Upper lobe of right lung (tissue), 1 donor: ENCODE measurements at places on chromosomes 5 and 9. TPM values are rescaled to one million over a fixed set of nuclear protein-coding genes. Genes with fewer than 3 reads are reported as not detected.

The TEX53 gene
- total RNA-seq = not detected

The CA9 gene
- total RNA-seq = 0.55 TPM

The CORO2A gene
- total RNA-seq = 20.0 TPM

The SPAG8 gene
- total RNA-seq = 2.8 TPM

The AQP3 gene
- 352 TPM for total RNA-seq

The CNTRL gene
- 20.3 TPM for total RNA-seq

DNA sequence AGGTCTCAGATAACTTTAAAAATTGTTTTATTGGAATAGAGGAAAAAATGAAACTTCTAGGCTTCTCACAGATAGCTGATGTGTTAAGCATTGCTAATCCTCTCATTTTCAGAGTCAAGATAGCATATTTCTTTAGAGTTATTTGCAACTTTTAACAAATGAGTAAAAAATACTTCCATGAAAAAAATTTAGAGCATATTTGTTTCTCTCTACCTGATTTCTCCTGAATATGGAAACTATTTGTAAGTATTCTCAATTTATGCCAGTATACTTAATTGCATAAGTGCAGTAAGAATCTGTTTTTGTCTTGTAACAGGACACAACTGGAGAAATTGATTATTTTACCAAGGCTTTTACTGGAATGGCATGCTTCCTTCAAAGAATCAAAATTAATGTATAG, 3.6 kb upstream of the TRIM32 start:
- H3K27ac ChIP-seq = no peak overlapping the region
- DNase-seq = no peak
- no peak overlapping the region for H3K4me3 ChIP-seq

GRCh38 chr5:150190503-150190979, 679 bp downstream of the SLC6A7 start:
- no peaks in the 10 kb centered on the region for H3K4me1 ChIP-seq
- no peak for DNase-seq
- H3K27me3 ChIP-seq = peaks cover 22% of the 10 kb centered on the region
- H3K27ac ChIP-seq = no peak overlapping the region

GRCh38 chr9:136656183-136656738, 6.5 kb upstream of the EGFL7 start:
- H3K36me3 ChIP-seq = no peaks in the 10 kb centered on the region
- H3K27me3 ChIP-seq = peaks cover 24% of the 10 kb centered on the region
- no peak for DNase-seq
- H3K4me1 ChIP-seq = peaks cover 9% of the 10 kb centered on the region
- peak overlapping the region; percentile 91 for H3K27ac ChIP-seq

DNA sequence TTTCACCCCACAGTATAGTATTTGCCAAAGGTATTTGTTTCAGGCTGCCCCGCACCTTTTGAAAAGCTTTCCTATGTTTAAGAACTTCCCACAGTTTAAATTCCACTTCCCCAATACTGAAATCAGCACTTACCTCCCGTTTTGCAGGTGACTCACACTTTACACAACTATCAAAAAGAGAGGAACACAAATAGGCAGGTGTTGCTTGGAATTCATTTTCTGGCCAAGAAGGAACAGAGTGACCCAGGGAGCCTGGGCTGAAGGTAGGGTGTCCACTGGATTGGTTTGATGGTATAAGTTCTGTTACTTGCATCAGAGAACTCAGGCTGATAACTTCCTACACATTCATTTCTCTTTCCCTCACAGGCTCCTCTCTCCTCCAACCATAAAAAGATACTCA, 60.1 kb upstream of the SLC30A5 start:
- no peak overlapping the region for H3K27ac ChIP-seq
- no peak overlapping the region for H3K4me3 ChIP-seq
- no peaks in the 10 kb centered on the region for H3K27me3 ChIP-seq
- H3K4me1 ChIP-seq = no peaks in the 10 kb centered on the region

GRCh38 chr5:111928511-111928910, 171.5 kb upstream of the NREP start:
- no peaks in the 10 kb centered on the region for H3K27me3 ChIP-seq
- no peak overlapping the region for H3K4me3 ChIP-seq
- H3K27ac ChIP-seq = no peak overlapping the region
- H3K4me1 ChIP-seq = peaks cover 13% of the 10 kb centered on the region
- DNase-seq = no peak

DNA sequence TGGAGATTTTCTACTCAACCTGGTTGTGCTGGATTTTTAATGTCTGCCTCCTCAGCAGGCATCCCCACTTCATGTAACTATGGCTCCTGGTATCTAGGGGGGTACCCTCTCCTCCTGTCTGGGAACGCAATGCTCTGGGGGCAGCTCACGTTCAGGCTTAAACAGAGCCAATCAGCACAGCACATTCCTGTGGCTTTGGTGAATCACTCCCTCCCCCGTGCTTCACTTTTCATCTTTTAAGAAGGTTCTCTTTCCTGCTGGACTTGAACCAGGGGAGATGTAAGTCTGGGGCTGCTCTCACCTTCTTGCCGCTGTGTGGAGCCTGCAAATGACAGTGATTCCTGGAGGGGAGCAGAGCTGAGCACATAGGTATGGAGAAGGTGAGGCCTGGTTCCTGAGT, 101.2 kb downstream of the MSX2 start:
- no peak overlapping the region for H3K27ac ChIP-seq
- H3K36me3 ChIP-seq = no peaks in the 10 kb centered on the region
- H3K4me3 ChIP-seq = no peak overlapping the region
- H3K27me3 ChIP-seq = no peaks in the 10 kb centered on the region
- DNase-seq = no peak

DNA sequence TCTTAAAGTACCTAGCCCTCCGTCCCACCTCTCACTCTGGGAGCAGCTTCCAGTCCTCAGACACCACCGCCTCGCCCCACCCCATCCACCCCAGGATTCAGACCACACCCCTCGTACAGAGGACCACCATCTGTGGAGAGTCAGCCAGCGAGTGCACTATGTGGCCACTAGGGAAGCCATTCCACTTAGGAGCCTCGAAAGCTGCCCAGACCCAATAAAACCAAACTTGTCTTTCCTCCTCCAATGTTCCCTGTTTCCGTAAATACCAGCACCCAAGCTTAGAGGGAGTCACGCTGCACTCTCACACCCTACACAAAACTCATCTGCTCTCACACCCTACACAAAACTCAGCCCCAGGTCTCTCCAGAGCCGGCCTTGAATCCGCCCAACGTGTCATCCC, 1.9 kb downstream of the GCNT4 start:
- no peak for DNase-seq
- H3K27me3 ChIP-seq = no peaks in the 10 kb centered on the region
- no peak overlapping the region for H3K27ac ChIP-seq
- H3K36me3 ChIP-seq = no peaks in the 10 kb centered on the region

- no peak for DNase-seq
- no peaks in the 10 kb centered on the region for H3K36me3 ChIP-seq
- no peak overlapping the region for H3K27ac ChIP-seq
- no peaks in the 10 kb centered on the region for H3K27me3 ChIP-seq
- H3K4me1 ChIP-seq = no peaks in the 10 kb centered on the region
- no peak overlapping the region for H3K4me3 ChIP-seq
Observed at GRCh38 chr5:164505791-164506190, 1000.4 kb downstream of the MAT2B start.

GRCh38 chr5:166562246-166562645, 1729.2 kb upstream of the WWC1 start:
- H3K27ac ChIP-seq = no peak overlapping the region
- H3K36me3 ChIP-seq = no peaks in the 10 kb centered on the region
- DNase-seq = no peak
- H3K4me1 ChIP-seq = no peaks in the 10 kb centered on the region
- H3K4me3 ChIP-seq = no peak overlapping the region

DNA sequence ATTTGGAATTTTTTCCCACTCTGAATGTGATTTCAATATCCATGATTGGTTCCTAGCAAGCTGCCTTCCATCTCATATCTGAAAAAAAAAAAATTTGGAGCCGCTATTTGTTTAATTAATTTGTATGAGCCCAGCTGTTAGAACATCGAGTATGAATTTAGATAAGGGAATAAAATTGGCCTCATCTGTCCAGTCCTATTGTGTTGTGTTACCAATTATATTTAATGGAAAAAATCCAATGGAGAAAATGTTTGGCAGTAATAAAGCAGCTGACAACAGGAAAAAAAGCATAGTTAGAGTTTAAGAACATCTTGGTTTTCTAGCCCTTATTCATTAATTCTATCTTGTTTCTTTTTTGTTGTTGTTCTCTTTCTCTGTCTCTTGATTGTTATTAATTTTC, 735.6 kb upstream of the RIOK2 start:
- H3K27ac ChIP-seq = no peak overlapping the region
- DNase-seq = no peak
- no peaks in the 10 kb centered on the region for H3K27me3 ChIP-seq
- no peaks in the 10 kb centered on the region for H3K4me1 ChIP-seq

GRCh38 chr5:115321309-115321708, 24.9 kb upstream of the CCDC112 start:
- H3K4me3 ChIP-seq = no peak overlapping the region
- H3K27me3 ChIP-seq = no peaks in the 10 kb centered on the region
- no peak overlapping the region for H3K27ac ChIP-seq
- no peaks in the 10 kb centered on the region for H3K4me1 ChIP-seq
- DNase-seq = no peak

DNA sequence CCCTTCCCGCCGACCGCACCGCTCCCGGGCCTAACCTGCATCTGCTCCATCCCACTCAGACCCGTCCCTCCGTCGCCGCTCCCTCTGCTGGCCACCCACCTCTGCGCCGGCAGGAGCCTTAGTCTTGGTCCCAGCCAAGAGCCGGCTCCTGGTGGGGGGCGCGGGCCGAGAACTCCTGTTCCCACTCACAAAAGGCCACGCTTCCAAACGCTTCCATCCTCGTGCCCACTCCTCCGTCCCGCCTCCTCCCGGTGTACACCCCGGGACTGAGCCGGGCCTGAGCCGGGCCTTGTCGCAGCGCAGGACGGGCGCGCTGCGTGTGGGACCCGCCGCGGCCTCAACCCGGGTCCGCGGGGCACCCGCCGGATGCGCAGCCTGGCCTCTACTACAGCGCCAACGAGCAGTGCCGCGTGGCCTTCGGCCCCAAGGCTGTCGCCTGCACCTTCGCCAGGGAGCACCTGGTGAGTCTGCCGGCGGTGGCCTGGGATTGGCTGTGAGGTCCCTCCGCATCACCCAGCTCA, 7.5 kb downstream of the ADAMTS13 start:
- no peak overlapping the region for H3K4me3 ChIP-seq
- H3K27ac ChIP-seq = no peak overlapping the region
- H3K4me1 ChIP-seq = peaks cover 3% of the 10 kb centered on the region
- no peaks in the 10 kb centered on the region for H3K36me3 ChIP-seq

DNA sequence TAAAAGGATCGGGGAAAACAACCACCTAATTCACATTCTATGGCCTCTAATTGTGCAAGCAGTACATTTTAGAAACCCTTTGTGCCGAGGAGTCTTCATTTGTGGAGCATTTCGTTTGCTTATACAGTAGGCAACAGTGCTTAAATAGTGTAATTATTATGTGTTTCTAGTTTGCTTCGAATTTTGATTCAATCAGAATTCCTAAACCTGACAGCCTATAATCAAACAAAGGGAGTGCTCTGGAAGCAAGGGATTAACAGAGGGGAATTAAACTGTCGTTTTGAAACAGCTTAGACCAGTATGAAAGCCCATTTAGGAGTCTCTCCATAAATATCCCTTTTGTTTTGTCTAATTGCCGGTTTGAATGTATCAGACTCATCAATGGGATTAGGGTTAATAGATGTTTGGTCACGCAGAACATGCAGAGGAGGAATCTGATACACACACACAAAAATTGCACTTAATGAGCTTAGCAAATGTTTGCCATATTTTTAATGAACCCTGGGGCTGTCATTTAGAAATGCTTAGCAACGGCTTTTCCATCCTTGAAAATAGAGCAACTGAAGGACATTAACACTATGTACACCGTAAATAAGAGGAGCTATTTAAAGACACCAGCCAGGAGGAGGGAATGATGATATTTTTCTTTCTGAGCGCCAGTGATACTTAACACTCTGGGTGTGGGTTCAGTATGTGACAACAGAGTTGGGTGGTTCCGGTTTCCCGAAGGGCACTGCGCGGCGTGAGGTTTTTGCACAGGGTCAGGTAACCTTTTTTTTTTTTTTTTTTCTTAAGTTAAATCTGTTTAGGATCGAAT, 404.7 kb downstream of the TLE4 start:
- no peaks in the 10 kb centered on the region for H3K36me3 ChIP-seq
- no peak overlapping the region for H3K27ac ChIP-seq
- no peaks in the 10 kb centered on the region for H3K27me3 ChIP-seq
- H3K4me3 ChIP-seq = no peak overlapping the region

GRCh38 chr5:135568923-135569360, 9.8 kb downstream of the CXCL14 start:
- peaks cover 18% of the 10 kb centered on the region for H3K27me3 ChIP-seq
- H3K27ac ChIP-seq = no peak overlapping the region
- DNase-seq = no peak
- no peak overlapping the region for H3K4me3 ChIP-seq
- no peaks in the 10 kb centered on the region for H3K36me3 ChIP-seq

DNA sequence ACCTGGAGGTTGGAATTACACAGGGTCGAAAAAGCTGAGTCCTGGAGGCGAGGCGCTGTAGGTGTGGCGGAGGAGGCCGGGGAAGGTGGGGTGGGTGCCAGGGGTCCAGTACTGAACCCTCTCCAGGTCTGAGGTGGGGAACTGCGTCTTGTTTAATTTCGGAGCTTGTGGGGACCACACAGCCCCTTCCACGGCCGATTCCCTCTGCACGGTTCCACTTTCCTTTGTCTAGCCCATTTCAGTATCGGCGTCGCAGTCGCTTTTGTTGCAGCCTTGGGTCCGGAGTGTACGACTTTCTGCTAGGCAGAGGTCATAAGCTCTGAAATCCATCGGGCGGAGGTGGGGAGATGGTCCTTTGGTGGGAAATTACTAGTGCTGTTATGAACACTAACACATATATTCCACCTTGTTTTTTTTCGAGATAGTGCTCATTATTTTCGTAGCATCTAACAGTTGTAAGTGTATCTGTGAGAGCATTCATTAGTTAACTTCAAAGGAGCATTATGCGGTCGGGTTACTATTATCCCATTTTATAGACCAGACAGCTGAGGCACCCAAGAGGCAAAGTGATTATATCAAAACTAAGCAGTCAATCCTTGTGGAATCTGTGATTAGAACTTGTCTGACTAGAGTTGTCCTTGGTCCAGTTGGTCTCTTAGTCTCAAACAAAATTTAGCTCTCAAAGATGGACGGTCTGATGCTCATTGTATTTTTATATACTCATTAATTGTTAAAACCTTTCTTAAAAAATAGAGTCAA, 737 bp downstream of the RNF180 start:
- no peaks in the 10 kb centered on the region for H3K36me3 ChIP-seq
- peak overlapping the region; percentile 64 for H3K4me3 ChIP-seq
- no peak for DNase-seq
- H3K27me3 ChIP-seq = no peaks in the 10 kb centered on the region
- H3K4me1 ChIP-seq = peaks cover 6% of the 10 kb centered on the region

DNA sequence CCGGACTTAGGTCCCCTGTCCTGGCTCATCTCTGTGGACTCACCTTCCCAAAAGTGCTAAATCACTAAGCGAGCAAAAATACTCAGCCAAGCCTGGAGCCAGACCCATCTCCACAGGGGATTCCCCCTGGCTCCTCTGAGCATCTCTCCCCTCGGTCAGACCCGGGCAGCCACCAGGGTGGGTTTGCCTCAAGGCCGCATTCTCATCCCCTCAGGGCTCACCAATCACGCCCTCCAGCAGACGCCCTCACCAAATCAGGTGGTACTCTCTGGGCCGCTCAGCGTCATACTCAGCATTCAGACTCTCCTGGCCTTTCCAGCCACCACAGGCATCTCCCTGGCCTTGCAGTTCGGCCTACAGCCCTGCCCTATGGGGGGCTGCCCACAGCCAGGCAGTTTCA, 49.7 kb downstream of the C5orf15 start:
- H3K36me3 ChIP-seq = no peaks in the 10 kb centered on the region
- no peaks in the 10 kb centered on the region for H3K27me3 ChIP-seq
- DNase-seq = no peak
- H3K4me1 ChIP-seq = no peaks in the 10 kb centered on the region
